Left ventricle myocardium inferior (tissue), 1 donor: ENCODE measurements at places on chromosomes 6 and 20. TPM values are rescaled to one million over a fixed set of nuclear protein-coding genes. Genes with fewer than 3 reads are reported as not detected.

PNRC1 gene
- total RNA-seq = 180 TPM

MYBL2 gene
- total RNA-seq = 0.44 TPM

PREX1 gene
- total RNA-seq = 11.2 TPM

PREP gene
- 25.2 TPM for total RNA-seq

SLC22A1 gene
- total RNA-seq = 0.27 TPM

VEGFA gene
- 359 TPM for total RNA-seq

TRAPPC3L gene
- not detected for total RNA-seq

XKR7 gene
- total RNA-seq = not detected

IL22RA2 gene
- total RNA-seq = not detected

TSHZ2 gene
- total RNA-seq = 3.1 TPM

PLN gene
- total RNA-seq = 2,329 TPM

BFSP1 gene
- 0.66 TPM for total RNA-seq

IL17F gene
- total RNA-seq = not detected

SALL4 gene
- total RNA-seq = 0.25 TPM

NKAIN2 gene
- total RNA-seq = 0.22 TPM

CAP2 gene
- 149 TPM for total RNA-seq

EBF4 gene
- total RNA-seq = 4.9 TPM

VWA7 gene
- 14.7 TPM for total RNA-seq

SLC12A5 gene
- total RNA-seq = not detected

PPP1R16B gene
- 6.3 TPM for total RNA-seq

SLC17A2 gene
- not detected for total RNA-seq

PGBD1 gene
- total RNA-seq = 2.4 TPM

GLP1R gene
- 7.5 TPM for total RNA-seq

COL21A1 gene
- 54.3 TPM for total RNA-seq
